ENCODE measurements at places on chromosomes 11 and 22.

DNA sequence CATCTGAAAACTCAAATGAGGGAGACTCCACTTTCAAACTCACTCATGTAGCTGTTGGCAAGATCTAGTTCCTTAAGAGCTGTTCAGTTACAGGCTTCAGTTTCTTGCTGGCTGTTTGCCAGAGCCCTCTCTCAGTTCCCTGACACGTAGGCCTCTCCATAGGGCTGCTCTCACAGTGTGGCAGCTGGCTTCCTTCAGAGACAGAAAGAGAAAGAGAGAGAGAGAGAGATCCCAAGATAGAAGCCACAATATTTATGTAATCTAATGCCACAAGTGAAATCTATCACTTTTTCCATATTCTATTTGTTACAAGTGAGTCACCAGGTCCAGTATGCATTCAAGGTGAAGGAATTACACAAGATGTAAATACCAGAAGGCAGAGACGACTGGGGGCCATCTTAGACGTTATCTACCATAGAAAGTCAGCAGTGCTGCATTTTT lies 168.8 kb downstream of the RCN1 start:
- DNase-seq: no peak

DNA sequence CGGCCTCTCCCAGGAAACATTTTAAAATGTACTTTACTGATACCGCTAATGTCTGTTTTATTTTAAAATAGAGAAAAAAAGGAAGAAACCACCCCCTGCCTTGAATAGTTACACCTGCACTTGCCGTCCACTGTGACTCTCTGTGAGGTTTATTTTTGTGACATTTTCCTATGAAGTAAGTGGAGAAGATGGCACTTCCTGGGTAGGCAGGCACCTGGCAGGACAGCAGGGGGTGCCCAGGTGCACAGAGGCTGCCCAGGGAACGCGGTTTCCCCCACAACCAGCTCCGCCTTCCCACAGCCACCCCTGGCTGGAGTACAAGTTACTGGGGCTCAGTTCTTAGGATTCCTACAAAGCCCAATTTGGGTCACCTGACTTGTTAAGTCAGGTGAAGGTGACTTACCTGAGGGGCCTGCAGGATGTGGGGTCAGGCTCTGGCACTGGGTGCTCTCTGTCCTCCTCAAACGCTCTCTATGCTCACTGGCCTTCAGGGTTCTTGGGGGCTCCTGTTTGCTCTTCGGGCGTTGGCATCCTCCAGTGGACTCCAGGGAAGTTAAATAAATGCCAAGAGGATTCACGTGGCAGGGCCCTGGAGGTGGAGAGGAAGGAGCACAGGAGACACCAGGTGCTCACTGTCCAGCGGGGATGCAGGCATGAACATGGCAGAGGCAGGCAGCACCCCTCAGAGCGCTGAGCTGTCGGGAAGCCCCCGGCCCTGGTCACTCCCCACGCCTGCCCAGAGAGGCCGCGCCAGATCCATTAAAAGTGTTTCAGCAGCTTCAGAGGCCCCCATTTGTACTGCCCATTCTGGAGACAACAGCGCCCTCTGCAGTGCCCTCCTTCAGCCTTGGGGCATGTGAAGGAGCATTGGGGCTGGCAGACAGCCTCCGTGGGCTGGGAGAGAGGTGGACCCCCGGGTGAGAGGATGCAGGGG lies 1021.2 kb downstream of the TBC1D22A start:
- no peak for DNase-seq

GRCh38 chr22:47548953-47549740 lies 786.7 kb downstream of the TBC1D22A start:
- no peak for DNase-seq

GRCh38 chr11:75276686-75277085 lies 36.1 kb downstream of the TPBGL start:
- DNase-seq: no peak

DNA sequence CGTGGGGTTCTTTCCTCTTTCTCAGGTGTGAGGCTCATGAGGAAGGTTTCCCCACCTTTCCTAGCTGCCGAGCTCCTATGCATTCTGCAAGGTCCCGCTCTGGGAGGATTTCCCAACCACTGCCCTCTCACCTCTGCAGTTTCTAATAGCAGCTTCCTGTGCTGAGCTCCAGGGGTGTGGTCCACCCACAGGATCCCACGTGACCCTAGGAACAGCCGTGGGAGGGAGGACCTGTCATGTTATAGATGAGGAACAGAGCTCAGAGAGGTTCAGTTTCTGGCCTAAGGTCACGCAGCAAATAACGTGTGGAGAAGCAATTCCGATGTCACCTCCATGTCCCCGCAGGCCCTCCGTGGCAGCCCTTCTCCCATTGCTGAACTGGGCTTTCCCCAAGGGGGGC lies 38.5 kb downstream of the FLRT1 start:
- DNase-seq: no peak

All from T follicular helper cell (primary cell).